ENCODE measurements at places on chromosomes 6 and 20.

DNA sequence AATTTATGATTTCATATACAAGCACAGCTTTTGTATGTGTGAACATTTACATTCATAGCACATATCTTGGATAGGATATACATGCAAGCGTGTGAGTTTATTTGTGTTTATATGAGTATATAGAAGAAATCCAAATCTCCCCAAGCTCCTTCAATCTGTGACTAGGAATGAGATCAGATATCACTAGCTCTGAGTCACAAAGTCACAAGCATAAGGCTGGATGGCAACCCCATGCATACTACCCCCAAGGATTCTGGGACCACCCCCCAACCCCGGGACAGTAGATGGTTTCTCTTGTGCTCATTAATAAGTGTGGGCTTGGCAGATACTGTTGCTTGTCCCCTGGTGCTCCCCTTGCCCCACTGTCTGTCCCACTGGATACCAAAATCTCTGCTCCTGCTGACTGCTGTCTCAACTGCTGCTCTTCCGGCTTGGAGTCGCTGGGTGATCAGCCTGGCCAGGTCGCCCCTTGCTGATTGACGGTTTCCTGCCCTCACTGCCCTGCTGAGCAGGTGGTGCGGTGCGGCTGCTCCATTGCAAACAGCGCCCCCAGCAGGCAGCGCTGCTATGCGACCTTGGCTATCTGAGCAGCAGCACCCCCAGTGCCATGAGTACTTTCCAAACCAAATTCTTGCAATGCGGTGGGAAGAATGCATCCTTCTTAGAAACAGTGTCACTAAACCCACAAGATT is 279.4 kb downstream of the CD83 start:
- DNase-seq = peak; percentile 64

GRCh38 chr6:189676-190075 is 102.6 kb upstream of the DUSP22 start:
- no peak for DNase-seq

DNA sequence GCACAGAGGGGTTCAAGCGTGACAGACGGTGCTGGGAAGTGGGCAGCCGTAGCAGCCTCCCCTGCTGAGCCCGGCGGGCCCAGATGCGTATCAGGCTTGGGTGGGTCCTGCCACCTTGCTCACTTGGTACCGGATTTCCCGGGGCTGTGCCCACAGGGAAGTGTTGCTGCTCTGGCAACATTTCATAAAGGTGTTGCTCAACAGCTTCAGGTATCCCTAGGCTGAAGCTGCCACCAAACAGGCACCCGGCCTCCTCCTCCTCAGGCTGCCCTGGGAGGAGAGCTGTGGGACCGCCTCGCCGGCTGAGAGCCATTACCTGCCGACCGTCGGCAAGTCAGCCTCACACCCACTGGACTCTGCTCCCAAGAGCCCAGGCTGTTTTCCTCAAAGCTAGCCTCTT is 11.5 kb downstream of the PSMG4 start:
- no peak for DNase-seq

- no peak for DNase-seq
Observed at GRCh38 chr6:161745594-161746141, 471.8 kb upstream of the AGPAT4 start.

DNA sequence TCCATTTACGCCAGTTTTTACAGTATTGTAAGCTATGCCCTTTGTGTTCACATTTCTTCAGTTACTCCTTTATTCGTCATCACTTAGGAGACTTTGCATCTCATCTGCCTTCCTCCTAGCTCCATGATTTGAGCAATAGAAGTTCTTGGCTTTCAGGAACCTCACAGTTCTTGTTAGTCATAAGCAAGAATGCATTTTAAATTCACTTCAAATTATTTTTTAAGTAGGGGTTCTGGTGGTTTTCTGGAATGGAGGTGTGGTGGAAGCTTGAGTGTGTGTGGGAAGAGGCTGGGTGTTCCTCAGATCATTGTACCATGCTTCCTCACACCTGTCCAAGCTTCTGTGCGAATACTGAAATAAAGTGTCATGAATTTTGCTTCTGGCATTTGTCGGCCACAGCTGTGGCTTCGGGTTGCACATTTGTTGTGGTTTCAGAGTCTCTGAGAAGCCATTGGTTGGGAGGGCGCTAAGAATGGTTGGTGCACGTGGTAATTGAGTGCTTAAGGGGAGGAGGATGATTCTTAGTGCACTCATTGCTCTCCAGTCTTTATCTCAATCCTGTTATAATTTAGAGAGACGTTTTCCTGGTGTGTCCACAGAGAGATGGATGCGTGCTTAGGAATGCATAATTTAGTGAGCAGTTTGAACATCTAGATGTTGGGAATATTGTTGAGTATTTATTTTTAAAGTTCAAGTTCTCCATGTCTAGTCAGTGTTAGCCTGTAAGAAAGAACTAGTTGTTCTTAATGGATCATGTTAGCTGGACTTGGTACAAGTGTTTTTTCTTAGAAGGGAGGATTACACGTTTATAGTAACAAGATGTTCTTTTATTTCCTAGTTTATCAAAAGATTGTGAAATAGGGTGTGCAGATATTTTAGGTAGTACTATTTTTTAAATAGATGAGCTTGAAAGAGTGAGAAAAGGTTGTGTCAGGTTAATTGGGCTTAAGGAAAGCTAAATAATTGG is 31.9 kb downstream of the FOXO3 start:
- no peak for DNase-seq

DNA sequence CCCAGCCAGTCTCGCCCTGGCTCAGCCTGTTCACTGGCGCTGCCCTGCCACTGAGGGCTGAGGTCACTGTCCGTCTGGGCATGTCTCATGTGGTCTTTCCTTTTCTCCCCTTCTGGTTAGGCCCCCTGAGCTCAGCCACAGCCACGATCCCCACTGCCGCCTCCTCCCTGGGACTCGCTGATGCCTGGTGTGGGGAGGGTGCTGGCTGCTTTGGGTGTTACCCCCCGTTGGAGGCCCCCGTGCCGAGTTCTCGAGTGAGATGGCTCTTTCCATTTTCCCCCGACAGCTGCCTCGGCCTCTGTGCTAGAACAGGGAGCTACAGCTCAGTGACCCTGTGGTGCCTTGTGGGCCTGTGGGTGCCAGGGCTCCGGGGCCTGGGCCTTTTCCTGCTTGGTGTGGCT is 14.9 kb upstream of the TCFL5 start:
- no peak for DNase-seq

GRCh38 chr6:91659891-91660290 is 1073.0 kb upstream of the MAP3K7 start:
- no peak for DNase-seq

GRCh38 chr6:168442646-168443045 is 1.7 kb downstream of the SMOC2 start:
- no peak for DNase-seq

DNA sequence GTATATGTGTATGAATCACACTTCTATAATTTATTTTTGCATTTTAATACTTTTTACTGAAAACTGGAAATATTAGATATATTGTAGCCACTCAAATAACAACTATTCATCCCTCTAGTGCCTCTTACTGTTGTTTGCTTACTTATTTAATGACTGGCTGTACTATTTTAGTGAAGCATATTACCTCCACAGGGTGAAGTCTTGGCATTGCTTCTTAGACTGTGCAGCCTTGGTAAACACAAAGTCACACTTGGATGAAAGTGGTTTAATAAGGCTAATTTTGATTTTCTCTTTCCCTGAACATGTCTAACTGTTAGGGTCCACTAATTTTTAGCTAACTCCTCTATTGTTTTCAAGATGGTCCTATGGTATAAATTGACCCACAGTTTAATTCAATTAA is 1043.2 kb upstream of the ADGRB3 start:
- no peak for DNase-seq

DNA sequence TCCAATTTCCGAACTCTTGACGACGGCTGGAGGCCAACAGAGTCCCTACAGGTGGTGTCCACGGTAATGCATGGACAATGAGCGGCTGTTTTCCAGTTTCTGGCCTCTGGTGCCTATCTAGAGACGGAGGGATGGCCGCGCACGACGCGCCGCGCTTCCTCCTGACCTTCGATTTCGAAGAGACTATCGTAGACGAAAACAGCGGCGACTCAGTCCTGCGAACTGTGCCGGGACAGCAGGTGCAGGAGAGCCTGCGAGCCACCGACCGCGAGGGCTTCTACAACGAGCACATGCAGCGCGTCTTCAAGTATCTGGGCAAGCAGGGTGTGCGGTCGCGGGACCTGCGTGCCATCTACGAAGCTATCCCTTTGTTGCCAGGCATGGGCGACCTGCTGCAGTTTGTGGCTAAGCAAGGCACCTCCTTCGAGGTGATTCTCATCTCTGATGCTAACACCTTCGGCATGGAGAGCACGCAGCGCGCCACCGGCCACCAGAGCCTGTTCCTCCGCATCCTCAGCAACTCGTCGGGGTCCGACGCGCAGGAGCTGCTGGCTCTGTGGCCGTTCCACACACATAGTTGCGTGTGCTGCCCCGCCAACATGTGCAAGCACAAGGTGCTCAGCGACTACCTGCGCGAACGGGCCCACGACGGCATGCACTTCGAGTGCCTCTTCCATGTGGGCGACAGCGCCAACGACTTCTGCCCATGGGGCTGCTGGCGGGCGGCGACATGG is 169.4 kb downstream of the CDK19 start:
- DNase-seq = no peak

DNA sequence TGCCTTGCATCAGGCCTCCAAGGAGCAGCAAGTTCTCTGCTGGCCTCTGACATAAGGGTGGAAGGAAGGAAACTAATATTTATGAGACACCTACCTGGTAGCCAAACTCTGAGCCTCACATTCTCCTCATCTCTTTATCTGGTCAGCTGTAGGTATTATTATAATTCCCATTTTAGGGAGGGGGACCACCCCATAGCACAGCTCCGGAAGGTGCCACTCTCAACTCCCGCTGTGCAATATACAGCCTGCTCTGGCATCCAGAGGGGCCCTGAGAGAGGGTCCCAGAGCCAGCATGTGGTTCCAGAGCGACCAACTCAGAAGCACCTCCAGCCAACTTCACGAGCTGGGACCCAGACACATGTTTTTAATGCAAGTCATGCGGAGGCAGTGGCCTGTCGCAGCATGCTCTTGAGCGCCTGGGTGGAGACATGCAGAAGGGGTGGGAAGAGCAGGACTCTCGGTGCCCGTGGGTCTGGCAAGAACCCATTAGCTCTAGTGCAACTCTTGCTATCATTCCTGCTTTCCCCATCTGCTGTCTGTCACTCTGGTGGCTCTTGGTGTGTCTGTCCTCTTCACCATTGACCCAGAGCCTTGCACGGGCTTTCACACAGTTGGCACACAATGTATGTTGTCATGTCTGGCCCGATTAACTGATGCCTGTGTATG is 15.0 kb upstream of the MYMX start:
- no peak for DNase-seq

GRCh38 chr6:148395583-148396101 is 53.0 kb downstream of the SASH1 start:
- no peak for DNase-seq

- DNase-seq = no peak
Observed at GRCh38 chr20:20130399-20130798, 78.1 kb downstream of the CFAP61 start.

DNA sequence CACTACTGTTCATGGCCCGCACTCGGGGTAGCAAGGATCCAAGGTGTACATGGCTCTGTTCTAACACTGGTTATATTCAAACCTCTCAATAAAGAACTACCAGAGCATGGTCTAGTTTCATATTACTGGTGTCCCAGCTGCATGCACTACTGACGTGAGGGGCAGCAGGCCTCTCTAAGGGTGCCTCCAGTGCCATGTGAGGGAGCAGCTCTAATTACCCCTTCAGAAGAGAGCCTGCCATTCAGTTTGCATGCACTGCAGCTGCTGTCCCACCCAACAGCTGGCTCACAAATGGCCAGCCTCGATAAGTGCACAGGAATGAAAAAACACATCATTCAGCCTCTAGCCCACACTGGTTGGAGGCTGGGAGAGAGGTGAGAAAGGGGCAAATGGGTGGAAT is 85.2 kb downstream of the SMLR1 start:
- no peak for DNase-seq

GRCh38 chr20:33408716-33409654 is 7.7 kb upstream of the CDK5RAP1 start:
- DNase-seq = no peak

- DNase-seq = peak; percentile 88
Observed at GRCh38 chr20:63381781-63382431, 20.8 kb upstream of the CHRNA4 start.

- DNase-seq = no peak
Observed at GRCh38 chr20:21090111-21090618, 16.0 kb downstream of the LINC00237 start.

DNA sequence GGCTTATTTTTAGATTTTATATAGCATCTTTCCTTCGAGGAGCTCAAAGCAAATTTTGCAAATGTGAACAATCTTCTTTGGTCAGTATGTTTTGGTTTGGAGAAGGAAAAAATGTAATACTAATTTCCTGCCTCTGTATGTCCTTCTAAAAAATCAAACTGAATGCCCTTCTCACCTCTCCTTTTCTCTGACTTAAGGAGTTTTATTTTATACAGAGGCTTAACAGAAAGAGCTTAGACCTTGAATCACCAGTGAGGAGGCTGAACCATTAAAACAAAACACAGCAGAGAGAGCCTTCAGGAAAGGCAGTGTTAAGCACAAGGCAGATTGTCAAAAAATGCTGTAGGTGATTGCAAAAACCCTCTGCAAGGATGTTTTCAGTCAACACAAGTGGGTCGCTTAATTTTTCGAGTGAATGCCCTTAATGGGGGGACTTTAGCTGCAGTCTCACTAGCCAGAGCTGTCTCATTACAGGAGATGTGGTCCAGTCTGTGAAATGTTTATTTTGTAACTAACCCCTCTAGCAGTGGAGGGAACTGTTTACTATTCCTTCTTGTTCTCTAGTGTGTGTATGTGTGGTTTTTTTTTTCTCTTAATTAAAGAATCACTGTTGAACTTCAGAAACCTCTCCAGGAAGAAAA is 481.3 kb upstream of the CITED2 start:
- no peak for DNase-seq

GRCh38 chr20:3239867-3240775 is 1.1 kb upstream of the SLC4A11 start:
- no peak for DNase-seq

- no peak for DNase-seq
Observed at GRCh38 chr20:61312925-61313324, 60.9 kb downstream of the CDH4 start.

DNA sequence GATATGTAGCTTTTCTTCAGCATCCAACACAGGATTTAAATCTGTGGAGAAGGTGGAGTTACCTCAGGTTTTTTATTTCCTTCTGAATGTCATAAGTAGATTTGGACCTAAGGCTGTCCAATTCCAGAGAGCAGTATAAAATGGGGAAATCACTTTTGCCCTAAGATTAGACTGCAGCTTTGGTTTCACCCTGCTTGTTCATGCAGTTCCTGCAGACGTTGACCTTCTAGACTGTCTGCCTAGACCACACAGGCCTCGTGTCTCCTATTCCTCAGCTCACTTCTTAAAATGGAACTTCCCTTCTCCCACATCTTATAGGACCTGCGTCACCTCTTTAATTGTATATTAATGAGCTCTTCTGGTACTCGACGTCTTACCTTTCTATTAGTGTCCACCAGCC is 26.0 kb upstream of the C6orf62 start:
- DNase-seq = no peak

Data from ecto neural progenitor cell (in vitro differentiated cells).